RPMI8226 (cell line): ENCODE measurements at places on chromosomes 3 and 15.

GRCh38 chr3:154658000-154658399 is 228.0 kb upstream of the GPR149 start:
- DNase-seq: no peak

GRCh38 chr3:48997102-48997635 is 7.1 kb downstream of the P4HTM start:
- no peak for DNase-seq

DNA sequence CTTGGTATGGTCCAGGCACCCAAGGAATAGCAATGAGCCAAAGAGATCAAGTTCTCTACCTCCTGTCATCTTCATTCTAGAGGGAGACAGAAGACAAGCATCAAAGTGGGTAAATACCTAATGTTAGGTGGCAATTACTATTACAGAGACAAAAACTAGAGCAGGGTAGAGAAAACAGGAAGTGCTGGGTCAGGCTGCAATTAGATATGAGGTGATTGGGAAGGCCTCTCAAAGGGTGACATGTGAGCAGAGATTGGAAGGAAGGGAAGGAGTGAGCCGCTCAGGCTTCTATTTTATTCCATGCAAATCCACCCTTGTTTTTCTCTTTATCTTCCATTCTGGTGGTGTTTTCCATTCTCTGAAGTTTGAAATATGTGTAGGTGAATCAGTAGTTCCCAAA is 37.4 kb downstream of the EBLN2 start:
- no peak for DNase-seq

GRCh38 chr15:90579213-90579612 is 49.5 kb downstream of the CRTC3 start:
- DNase-seq: no peak

DNA sequence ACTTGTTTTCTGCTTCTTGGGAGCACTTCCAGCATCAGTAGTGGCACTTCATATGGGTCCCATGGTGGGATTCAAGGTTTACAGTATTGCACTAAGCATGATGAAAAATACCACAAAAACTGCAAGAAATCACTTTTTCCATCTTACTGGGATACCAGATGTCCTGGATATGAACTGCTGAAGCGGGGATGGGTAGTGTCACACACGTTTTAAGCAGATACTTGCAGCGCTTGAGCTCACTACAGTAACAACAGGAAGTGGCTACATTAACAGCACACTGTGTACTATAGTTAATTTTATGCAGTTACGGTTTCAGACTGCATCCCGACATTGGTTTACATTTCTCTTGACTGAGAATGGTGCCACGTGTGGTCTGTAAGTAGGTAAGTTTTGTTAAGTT is 3.5 kb upstream of the ISG20 start:
- DNase-seq: no peak

GRCh38 chr3:122679085-122679881 is 1.4 kb upstream of the PARP14 start:
- DNase-seq: peak; percentile 80

GRCh38 chr3:65658401-65658800 is 380.3 kb downstream of the MAGI1 start:
- DNase-seq: no peak

- peak; percentile 84 for DNase-seq
Observed at GRCh38 chr15:65400760-65401610, 21.8 kb downstream of the IGDCC4 start.

DNA sequence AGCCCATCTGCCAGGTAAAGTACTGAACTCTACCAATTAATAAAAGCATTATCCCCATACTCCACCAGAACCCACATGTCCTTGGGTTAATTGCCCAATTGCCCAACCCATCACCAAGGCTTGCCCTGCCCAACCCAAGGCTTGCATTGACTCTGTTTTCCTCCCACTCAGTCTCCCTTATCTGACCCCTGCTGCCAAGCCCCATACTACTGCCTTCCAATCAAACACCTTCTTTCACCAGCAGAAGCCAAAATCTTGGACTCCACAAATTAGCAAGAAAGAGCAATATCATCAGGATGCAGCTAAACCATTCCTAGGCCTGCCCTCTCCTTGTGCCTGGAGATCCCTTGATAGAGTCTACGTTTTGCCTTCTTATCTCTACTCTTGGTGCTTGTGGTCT is 602.9 kb downstream of the NTRK3 start:
- no peak for DNase-seq

DNA sequence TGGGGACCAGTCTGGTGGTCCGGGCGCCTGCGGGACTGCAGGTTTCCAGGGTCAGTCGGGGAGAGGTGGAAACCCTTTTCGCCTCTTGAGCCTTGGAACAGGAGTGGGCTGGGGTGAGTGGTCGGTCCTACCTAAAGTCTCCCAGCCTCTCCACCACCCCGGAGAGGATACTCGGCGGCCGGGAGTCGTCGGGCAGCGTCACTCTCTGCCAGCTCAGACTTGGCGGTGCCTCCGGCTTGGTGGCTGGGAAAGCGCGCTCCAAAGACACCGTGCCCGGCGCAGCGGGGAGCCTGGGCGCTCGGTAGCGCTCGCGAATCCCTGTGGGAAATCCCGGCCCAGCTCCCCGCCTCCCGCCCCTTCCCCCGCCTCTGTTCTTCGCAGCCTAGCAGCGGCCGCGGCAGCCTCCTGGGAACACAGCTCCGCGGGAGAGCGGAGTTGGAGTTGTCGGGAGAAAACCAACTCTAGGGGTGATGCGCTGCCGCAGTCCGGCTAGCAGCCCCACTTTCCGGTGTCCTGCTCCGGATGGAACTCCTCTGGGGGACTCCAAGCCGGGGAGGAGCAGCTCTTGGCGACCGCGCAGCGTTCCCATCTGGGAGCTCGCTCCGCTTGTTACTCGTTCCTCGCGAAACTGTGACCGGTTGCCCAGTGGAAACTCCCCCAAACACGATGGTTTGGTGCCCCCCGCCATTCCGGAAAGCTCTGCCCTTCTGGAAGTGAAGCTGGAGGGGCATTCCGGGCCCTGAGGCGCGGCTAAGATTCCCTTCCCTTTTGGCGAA is 1.4 kb downstream of the EPHB1 start:
- no peak for DNase-seq

- DNase-seq: no peak
Observed at GRCh38 chr15:38809621-38810020, 245.0 kb upstream of the RASGRP1 start.

DNA sequence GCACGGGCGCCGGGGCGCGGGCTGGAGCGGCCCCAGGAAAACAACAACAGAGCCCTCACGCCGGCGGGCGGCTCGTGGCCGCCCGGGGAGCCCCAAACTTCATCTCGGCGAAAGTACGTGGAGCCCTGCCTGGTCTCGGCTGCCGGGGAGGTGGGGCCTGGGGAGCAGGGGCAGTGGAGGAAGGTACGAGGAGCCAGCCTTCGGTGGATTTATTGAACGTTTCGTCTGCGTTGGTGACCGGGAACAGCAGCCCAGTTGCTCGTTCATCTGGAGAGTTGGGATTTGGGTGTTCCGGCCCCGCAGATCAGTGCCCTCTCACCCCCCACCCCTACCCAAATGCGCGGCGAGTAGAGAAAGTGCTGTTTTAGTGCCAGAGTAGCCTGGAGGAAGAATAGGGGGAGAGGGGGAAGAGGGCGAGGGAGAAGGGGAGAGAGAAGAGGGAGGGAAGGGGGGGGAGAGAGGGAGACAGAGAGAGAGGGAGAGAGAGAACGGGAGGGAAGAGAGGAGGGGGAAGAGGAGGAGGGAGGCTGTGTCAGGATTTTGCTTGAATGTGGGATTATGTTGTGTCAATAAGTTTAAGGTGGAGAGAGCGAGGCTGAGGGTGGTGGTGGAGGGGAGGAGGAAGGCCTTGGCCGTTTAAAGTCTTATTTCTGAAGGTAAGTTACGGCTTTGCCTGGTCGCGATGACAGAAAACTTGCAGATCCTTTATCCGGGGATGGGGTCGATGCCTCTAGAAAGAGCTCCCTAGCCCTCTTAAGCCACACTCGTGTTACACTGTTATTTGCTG is 970 bp downstream of the BBX start:
- peak; percentile 54 for DNase-seq

GRCh38 chr3:197567904-197568681 is 12.3 kb upstream of the BDH1 start:
- no peak for DNase-seq

GRCh38 chr15:98955331-98955730 is 52.3 kb downstream of the PGPEP1L start:
- no peak for DNase-seq

- DNase-seq: no peak
Observed at GRCh38 chr3:196194542-196194915, 16.7 kb downstream of the ZDHHC19 start.

GRCh38 chr3:174986685-174987084 is 127.6 kb downstream of the NAALADL2 start:
- DNase-seq: no peak

- no peak for DNase-seq
Observed at GRCh38 chr3:61686228-61686648, 124.9 kb downstream of the PTPRG start.

GRCh38 chr3:171428321-171428787 is 31.9 kb downstream of the TNIK start:
- DNase-seq: no peak

DNA sequence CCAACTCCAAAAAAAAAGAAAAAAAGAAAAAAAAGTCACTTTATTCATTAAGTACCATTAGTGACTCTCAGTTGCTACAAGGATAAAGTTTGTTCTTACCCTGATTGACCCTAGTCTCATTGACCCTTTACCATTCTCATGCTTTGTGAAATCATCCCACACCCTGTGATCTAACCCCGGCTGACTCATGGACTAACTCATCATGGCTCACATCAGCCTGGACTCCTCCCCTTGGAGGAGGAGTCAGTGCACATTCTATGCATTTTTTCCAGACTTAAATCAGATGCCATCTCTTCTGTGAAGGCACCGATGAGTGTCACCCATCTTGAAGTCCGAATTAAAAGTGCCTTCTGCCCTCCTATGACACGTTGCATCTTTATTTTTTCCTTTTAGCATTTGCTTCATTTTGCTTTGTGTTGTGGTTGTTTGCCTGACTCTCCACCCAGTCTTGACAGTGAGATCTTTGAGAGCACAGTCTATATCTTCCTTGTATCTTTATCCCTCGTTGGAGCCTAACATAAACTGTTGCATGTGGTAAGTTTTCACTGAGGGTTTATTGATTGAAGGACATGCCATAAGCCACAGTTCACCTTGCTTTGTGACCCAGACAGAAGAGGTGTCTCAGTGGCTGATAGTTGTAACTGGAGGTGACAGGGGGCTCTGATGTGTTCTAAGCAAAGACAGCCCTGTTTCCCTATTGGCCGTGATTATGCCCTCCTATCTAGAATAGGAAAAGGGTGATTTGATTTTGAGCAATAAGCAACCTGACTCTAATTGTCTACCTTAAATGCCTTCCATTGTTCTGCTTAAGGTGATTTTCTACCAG is 72.1 kb downstream of the IL1RAP start:
- DNase-seq: no peak

DNA sequence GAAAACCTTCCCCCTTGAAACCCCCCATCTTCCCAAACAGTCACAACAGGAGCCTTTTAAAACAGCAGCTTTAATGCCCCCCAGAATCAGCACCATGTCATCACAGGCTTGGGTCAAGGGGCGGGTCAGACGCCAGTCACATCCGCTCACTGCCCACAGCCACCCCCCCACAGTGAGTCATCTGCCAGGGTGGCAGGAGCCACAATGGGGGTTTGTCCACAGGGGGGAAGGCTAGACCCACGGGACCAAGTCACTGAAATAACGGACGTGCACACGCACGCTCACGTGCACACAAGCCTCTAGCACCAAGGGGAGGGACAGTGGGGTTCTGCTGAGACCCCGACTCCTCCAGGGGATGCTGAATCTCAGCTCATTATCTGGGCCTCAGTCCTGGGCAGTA is 441 bp upstream of the UCN2 start:
- no peak for DNase-seq

DNA sequence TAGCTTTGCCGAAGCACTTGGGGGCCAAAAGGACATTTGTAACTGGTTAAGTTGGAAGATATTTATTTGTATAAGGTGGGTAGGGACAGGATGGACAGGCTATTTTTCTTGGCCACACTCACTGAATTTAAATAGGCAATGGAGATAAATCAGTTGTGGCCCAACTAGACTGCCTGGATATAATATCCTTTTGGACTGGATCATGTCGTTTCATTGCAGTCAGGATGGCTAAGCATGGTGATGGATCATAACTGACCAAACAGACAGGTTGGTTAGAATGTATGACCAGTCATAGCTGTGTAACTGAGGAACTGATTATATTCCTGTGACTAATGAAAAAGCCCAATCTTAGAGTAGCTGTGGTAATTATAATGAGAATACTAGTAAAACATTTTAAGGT is 284.0 kb downstream of the LPP start:
- DNase-seq: no peak
